ENCODE measurements at places on chromosomes 4 and X.

GRCh38 chrX:41236629-41237028 lies 97.3 kb upstream of the DDX3X start:
- DNase-seq: no peak

DNA sequence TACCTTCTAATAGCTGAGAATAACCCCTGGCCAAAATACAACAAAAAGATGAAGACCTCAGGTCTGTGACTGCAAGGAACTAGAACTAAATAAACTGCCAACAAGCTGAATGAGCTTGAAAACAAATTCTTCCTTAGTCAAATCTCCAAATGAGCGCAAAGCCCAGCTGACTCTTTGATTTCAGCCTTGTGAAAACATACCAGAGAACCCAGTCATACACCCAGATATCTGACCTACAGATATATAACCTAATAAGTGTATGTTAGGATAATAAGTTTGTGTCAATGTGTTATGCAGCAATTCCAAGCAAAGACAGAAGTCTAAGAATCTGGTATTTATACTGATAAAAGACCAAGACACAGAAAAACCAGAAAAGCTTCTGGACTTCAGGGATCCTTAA lies 38.0 kb upstream of the ADGRL3 start:
- no peak for DNase-seq

DNA sequence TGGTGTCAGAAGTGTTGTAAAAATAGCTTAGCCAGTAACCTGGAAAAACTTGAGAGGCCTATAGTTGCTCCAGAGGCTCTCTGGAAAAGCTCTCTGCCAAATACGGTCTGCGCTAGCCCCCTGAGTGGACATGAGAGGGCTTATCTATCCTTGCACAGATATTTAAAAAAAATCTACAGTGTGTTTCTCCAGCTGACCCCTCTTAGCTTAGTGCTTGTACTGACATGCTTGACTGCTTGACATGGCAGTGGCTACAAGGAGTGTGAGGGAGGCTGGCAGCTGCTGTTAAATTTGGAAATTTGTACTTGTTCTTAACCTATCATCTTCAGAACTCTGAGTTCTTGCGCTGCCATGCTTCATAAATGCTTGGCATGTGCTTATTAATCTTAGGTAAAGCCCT lies 229.2 kb downstream of the RBMX2 start:
- DNase-seq: no peak

GRCh38 chr4:154036856-154037255 lies 248.0 kb upstream of the SFRP2 start:
- no peak for DNase-seq
